ENCODE measurements at places on chromosomes 16 and 17.

GRCh38 chr16:57675741-57676551 is 7.8 kb downstream of the ADGRG3 start:
- no peak for DNase-seq

GRCh38 chr16:53509906-53510703 is 7.1 kb upstream of the AKTIP start:
- DNase-seq, result peak; percentile 23

- no peak for DNase-seq
These were observed 170.2 kb downstream of the HS3ST3B1 start for GRCh38 chr17:14471052-14471451.

DNA sequence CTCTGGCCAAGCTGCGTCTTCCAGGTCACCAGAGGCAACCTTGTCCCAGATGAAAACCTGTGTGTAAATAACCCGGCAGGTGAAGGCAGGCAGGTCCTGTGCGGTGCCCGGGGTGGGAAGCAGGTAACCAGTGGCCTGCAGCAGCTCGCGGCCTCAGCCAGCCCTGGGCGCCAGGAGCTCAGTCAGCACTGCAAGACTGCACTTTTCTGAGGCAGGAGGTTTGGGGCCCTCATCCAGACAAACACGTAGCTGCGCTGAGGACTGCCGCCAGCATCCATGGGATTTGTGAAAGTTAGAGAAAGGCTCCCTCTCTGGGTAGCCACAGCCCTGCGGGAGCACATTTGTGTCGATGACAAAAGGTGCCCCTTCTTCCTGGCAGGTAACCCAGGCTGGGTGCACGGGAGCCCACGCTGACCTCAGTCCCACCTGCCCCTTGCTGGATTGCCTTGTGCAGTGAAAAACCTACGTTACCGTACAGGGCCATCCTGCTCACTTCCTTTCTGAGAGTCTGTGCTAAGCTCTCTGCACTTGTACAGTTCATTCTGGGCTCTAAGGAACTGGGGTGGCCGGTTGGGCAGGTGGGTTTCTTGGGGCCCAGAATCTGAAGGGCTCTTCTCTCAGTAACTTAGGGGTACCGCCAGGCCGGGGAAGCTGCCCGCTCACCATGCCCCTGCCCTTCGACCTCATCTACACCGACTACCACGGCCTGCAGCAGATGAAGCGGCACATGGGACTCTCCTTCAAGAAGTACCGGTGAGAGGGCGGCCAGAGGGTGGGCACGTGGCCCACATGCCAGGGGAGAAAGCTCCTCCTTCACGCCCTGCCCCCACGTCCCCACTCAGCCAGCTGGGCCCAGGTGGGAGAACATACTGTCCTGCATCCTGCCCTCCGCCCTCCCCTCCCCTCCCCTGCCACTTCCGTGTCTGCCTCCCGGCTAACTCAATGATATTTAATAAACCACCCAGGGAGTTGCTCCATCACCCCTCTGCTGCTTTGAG is 56.4 kb downstream of the MGAT5B start:
- DNase-seq, result no peak

GRCh38 chr17:73630965-73631595 is 13.2 kb downstream of the SDK2 start:
- DNase-seq, result no peak

DNA sequence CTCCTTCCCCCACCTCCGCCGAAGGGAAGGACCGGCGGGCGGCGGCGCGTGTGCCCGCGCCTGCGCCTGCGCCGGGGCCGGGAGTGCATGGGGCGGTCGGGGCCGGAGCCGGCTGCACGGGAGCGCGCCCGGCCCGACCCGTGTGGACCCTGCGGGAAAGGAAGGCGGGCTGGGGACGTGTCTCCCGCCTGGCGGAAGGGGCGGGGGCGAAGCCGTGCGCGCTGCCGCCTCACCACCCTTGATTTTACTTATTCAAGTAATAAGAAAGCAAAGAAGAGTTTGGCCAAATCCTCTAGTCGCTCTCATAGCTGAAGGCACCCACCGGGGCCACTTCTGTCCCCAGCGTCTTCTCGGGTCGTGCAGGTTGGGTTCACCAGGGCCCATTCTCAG is 596 bp upstream of the PFN1 start:
- peak; percentile 39 for DNase-seq

GRCh38 chr17:75987041-75987440 is 8.0 kb downstream of the TEN1 start:
- no peak for DNase-seq

DNA sequence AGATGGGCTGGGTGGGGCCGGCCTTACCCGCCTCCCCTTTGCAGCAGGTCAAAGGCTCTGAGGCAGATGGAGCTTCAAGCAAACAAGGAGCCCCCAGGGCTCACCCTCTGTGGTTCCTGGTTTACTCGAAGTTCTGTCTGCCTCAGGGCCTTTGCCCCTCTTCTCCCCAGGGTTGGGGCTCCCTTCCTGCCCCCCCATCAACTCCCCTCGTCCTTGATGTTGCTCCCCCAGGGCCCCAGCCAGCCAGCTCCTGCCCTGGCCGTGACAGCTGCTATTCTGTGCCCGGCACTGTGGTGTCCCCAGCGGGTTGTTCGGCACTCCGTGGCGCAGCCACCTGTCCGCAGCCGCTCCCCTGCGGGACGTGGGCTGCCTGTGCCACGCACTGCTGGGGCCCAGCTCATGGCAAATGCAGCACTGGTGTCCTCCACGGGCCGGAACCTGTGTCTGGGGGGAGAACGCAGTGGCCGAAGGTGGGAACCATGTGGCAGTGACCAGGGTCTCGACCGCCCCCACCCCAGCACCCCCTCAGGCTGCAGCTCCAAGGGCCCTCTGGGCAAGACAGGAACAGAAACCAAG is 4.3 kb upstream of the METRN start:
- no peak for DNase-seq

DNA sequence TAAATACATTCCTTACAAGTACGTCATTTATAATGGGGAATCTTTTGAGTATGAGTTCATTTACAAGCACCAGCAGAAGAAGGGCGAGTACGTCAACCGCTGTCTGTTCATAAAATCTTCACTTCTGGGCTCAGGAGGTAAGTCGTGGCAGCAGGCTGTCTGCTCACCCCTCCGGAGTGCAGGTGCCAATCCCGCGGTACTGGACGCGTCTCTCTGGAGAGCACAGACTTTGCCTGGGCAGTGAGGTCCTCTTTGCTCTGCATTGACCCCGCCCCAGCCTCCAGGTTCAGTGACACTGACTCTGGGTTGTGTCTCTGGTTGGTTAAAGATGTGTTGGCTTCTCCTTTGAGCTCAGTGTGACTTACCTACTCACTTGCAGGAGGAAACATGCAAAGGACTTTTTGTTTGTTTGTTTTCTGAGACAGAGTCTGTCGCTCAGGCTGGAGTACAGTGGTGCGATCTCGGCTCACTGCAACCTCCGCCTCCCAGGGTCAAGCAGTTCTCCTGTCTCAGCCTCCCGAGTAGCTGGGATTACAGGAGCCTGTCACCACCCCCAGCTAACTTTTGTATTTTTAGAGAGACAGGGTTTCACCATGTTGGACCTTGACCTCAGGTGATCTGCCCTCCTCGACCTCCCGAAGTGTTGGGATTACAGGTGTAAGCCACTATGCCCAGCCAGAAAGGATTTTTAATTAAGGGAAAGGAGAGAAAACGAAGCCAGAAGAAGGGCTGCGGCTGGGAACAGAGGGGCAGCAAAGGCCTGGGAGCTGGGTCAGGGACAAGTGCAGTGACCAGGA is 31.2 kb downstream of the RNF213 start:
- no peak for DNase-seq

DNA sequence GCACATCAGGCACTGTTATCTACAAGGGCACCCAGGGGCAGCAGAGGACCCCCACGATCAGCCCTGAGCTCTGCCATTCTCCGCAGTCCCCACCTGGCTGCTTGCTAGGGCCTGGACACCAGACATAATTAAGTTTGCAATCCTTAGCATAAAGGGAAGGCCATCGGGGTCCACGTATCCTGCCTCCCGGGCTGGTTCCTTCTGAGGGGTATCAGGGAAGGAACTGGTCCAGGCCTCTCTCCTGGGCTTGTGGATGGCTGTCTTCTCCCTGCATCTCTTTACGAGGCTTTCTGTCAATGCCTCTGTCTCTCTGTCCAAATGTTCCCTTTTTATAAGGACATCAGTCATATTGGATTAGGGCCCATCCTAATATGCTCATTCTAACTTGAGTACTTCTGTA is 77.8 kb downstream of the CYLD start:
- no peak for DNase-seq

- DNase-seq, result no peak
These were observed 15.4 kb downstream of the NOG start for GRCh38 chr17:56608944-56609343.

- DNase-seq, result no peak
These were observed 267.1 kb downstream of the BCAS3 start for GRCh38 chr17:60944751-60945150.

DNA sequence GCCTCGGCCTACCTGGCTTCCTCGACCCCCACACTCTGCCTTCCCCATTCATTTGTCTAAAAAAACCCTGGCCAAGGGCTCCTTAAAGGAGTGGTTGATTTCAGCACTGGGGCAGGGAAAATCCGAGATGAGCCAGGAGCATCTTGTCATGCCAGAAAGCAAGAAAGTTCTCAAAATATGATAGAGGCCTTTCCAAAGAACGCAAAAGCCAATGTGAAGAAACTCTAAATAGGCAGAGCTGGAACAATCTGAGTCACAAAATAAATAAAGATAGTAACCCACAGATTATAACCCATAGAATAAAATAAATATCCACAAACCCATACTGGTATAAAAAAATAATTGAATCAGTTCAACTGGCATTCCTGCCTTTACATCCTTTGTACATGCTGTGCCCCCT is 192.3 kb upstream of the SALL1 start:
- no peak for DNase-seq

- DNase-seq, result no peak
These were observed 136.3 kb downstream of the HS3ST3B1 start for GRCh38 chr17:14437176-14437575.

- no peak for DNase-seq
These were observed 8.2 kb downstream of the UBE2O start for GRCh38 chr17:76444518-76445311.

DNA sequence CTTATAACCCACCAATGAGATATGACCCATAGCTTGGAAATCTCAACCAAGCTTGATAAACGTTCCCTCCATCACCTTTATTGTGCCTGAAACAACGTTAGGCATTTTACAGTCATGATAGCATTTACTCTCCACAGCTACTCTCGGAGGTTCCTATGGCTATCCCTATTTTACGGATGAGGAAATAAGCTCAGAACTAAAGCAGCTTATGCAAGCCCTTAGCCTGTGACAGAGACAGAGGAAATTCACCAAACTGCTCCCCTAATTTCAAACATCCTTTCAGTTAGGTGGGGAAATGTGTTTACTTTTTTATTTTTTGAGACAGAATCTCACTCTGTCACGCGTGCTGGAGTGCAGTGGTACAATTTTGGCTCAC is 18.7 kb downstream of the DCUN1D3 start:
- DNase-seq, result no peak

DNA sequence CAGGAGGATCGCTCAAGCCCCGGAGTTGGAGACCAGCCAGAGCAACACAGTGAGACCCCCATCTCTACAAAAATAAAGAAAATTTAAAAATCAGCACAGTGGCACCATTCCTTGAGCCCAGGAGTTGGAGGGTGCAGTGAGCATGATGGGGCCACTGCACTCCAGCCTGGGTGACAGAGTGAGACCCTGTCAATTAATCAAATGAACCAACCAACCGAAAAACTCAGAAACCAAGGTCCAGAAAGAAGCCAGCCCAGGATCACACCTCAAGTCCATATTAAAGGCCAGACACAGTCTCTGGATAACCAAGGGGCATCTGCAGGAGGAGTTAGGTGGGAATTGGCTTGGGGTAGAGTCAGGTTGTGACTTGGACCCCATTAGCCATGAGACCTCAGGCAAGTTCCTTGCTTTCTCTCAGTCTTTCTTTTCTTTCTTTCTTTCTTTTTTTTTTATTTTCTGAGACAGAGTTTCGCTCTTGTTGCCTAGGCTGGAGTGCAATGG is 2.4 kb downstream of the HSD17B1 start:
- no peak for DNase-seq

DNA sequence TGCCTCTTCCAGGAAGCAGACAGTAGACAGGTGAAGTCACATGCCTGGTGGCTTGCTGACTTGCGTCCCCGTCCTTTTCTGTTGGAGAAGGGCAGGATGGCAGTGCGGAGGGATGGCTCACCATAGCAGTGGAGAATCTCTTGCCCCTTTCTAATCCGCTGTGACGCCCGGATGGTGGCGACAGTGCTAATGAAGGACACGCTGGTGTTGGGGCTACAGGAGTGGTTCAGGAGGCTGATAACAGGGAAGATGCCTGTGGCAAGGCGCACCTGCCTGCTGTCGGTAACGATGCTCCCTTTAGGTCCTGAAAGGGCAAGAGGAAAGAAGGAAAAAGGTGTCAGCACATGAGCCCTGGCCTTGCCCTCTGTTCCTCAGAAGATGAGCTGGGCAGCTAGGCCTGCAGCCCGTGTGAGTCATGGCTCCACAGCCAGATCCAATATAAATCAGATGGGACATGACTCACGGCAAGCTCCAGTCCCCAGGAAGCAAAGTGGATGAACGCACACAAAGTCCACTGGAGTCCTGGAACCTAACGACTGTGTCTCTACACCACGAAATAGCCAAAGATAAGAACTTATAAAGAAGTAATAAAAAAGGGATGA is 25.5 kb downstream of the SERPINF1 start:
- no peak for DNase-seq

DNA sequence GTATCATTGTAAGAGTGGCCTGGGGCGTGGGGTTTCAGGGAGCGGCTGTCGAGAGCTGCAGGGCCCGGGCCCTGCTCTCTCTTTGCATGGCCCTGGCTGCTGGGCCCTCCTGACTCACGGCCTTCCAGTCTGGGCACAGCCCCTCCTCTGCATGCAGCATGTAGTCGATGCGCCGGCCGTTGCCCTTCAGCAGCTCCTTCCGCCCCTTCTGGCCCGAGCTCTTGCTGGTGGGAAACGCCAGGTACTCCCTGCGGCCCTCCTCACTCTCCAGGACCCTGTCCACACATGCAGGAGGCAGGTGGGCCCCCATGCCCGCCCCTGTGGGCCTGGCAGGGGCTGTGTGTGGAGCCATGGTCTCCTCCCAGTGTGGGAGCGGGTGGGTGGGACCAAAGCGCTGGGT is 50.7 kb downstream of the PRMT7 start:
- no peak for DNase-seq

DNA sequence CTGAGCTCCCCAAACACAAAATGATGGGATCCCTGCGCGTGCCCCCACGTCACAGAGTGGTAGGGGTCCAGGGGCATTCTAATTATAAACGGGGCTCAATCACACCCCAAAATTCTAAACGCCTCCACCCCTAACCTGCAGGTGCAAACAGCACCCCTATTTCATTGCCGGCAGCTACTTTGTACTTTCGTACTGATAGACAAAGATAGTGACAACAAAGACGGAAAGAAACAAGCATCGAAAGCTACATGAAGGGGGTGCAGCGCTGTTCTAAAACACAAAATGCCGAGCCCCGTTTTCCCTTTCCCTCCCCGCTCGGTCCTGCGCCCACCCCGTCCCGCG is 13.9 kb downstream of the MIS12 start:
- no peak for DNase-seq

GRCh38 chr17:80214012-80214877 is 5.9 kb downstream of the SGSH start:
- no peak for DNase-seq

- DNase-seq, result no peak
These were observed 5.9 kb downstream of the DYNLL2 start for GRCh38 chr17:58089111-58089510.
